Stimulated activated CD4-positive, alpha-beta T cell treated with anti-CD3 and anti-CD28 coated beads, Interleukin-1b, Interleukin-23, amount 100 ng/mL, for 24 hours (primary cell): ENCODE measurements at places on chromosomes 4 and X.

DNA sequence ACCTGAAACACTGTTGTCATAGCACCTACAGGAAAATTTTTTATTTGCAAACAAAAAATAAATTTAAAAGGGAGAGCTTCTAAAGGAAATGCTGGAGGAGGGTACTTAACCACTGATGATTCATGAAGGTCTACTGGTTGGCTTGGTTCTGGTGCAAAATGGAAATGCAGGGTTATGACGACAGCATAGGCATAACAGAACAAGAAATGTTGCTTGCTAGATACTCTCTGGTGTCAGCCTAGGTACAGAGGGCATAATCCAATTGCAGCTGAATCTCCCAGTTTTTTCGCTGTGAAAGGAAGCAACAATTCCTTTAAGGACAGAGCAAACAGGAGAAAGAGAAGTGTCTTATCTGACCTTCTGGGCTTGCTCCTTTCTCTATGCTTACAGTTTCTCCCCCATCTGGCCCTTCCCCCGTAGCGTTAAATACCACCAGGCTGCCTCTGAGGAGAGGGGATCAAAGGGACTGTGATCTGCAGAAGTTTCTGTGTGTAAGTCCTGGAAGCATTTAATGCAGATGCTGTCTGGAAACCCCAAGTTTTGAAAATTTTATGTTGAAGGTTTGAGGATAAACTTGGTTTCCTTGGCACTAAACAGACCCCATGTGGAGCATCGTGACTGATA is 23.7 kb upstream of the CASK start:
- DNase-seq: no peak

GRCh38 chr4:169366821-169367220 is 96.1 kb upstream of the SH3RF1 start:
- DNase-seq: no peak

DNA sequence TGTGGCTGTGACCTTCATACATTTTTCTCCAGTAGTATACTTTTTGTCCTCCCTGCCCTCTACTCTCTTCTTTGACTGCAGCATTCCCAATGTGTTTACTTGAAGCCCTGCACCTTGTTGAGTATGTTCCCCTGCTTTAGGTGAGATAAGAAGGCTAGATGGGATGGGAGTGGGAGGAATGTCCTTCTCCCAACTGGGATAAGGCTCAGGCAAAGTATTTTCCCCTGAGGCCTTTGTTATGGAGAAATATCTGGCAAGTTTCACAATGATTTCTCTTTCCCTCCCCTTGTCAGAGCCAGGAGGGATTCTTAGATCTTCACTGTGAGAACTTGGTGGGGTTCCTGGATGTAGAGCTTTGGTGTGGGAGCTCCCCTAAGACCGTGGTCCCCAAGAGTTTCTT is 131.8 kb downstream of the CLCN5 start:
- DNase-seq: no peak

GRCh38 chr4:3363411-3364141 is 70.8 kb downstream of the RGS12 start:
- DNase-seq: no peak

DNA sequence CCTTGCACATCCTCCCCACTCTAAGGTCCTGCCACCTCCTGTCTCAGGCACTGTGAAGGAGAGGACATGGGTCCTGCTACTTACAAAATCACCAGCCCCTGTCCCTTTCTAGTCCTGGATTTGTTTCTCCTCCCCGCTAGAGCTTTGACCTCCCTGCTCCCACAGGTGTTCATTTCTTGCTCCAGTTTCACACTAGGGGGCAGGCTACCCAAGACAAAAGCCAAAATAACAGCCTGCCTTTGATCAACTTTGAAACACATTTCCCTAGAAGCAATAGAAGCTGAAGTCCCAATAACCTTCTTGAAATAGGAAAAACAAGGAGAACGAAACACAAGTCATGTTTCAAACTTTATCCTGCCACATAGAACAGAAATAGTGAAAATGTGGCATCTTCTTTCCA is 164.4 kb downstream of the QDPR start:
- no peak for DNase-seq

DNA sequence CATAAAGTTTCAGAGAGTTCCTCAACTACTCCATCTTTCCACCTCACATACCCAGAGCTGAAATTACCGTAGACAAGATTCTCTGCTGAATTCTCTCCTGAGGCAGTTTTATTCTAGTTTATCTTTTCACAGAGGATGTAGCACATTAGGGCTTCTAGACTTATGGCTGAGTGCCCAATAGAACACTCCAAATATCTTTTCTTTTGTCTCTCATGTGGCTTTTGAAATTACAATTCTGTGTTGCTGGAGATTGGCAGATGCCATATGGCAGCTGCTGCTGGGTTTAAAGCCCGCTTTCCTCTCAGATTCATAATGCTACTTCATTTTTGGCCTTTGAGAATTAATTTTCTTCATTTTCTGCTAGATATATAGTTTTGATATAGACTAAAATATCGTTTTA is 107.6 kb upstream of the BANK1 start:
- DNase-seq: no peak

- DNase-seq: no peak
These were observed 364.4 kb upstream of the EPHA5 start for GRCh38 chr4:66034671-66035070.

DNA sequence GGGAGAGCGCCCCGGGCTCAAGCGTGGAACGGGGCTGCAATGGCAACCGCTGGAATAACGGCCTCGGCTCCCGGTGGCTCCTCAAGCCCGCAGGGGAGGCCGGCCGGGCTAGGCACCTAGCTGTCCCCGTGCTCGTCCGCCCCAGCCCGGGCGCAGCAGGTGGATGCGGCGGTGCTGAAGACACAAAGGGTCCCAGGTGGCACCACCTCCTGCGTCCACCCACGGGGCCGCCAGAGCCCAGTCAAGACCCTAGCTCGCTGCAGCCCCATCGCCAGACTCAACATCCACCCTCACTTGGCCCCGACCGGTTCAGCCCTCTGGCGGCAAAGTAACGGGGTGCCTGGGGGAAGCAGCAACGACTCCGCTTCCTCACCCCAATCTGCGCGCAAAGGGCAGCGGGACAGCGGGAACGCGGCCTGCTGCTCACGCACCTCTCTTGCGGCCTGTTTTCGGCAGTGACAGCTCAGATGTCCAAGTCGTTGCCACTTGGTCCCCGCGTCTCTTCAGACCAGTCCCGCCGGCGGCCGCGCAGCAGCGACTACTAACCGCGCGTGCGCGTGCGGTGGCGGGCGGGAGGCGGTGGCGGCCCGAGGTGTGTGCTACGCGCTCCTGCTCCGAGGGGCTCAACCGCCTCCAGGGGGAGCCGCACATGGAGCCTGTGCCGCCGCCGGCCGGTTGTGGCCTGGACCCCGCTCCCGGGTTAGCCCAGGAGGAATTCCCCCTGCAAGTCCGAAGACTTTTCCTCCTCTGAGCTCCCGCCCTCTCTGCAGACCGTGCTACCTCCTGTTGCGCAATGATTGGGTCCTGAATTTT is at the start of gene CLGN:
Gene CLGN (minus strand): TSS at position 543 of the 813 bp plus-strand sequence. CDS start 14,570 bp downstream, outside the sequence.
- DNase-seq: no peak

DNA sequence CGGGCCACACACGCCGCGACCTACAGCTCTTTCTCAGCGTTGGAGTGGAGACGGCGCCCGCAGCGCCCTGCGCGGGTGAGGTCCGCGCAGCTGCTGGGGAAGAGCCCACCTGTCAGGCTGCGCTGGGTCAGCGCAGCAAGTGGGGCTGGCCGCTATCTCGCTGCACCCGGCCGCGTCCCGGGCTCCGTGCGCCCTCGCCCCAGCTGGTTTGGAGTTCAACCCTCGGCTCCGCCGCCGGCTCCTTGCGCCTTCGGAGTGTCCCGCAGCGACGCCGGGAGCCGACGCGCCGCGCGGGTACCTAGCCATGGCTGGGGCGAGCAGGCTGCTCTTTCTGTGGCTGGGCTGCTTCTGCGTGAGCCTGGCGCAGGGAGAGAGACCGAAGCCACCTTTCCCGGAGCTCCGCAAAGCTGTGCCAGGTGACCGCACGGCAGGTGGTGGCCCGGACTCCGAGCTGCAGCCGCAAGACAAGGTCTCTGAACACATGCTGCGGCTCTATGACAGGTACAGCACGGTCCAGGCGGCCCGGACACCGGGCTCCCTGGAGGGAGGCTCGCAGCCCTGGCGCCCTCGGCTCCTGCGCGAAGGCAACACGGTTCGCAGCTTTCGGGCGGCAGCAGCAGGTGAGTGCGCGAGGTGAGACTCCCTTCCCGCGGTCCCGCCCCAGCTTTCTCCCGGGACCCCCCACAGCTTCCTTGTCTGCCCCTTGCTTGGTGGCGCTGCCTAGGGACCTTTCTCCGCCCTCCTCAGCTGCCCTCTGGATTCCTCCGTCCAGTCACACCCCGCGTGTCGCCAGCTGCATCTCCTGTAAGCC is 678 bp downstream of the BMP3 start:
- no peak for DNase-seq

DNA sequence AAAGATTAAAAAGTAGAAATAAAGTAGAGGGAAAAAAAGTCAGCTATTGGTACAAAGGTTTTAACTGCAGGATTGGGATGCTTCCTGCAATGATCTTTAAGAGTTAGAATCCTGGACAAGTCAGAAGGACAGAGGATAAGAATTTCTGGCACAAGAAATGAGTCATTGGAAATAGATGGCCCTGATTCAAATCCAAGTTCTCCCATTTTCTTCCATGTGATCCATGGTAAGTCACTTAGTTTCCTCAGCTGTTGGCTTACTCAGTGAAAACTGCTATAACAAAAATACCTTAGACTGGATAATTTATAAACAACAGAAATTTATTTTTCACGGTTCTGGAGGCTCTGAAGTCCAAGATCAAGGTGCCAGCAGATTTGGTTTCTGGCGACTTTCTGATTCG is 13.3 kb upstream of the TBC1D19 start:
- DNase-seq: no peak

- DNase-seq: no peak
These were observed 176.5 kb downstream of the HS3ST1 start for GRCh38 chr4:11252149-11252548.

DNA sequence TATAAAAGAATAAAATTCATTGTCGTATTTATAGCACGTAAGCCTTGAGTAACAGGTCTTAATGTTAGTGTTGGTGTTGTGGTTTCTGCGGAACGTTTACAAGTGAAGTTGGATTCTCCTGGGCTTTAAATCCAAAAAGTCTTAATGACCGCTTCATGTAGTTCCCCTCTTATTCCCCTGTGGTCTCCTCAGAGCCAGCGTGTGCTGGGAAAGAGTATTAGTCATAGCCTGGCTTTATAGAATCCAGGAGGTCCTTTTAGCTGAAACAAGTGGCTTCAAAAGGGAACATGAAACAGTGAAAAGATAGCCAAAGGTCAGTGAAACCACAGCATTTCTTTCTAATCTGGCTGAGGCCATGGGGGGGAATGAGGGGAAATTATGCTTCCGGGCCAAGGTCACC is 79.1 kb downstream of the CLCN4 start:
- no peak for DNase-seq

DNA sequence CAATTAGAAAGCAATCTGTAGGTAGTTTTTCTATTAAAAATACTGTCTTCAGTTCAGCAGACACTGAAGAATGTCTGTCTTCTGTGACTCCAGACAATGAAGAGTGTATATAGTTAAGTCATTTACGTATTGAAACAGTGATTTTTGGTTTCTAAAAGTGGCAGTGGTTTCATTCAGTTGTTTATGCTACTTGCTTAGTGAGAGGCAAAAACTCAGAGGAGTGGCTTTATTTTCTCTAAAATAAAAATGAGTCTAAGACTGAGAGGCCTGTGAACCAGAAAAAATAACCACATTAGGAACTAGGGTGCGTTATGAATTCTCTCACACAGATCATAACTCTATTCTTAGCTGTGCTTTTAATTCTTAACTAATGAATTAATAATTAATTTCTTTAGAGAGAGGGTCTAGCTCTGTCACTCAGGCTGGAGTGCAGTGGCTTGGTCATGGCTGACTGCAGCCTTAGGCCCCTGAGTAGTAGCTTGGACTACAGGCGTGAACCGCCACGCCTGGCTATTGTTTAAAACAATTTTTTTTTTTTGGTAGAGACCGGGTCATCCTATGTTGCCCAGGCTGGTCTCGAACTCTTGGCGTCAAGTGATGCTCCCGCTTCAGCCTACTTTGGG is 31.4 kb downstream of the FREM3 start:
- no peak for DNase-seq

GRCh38 chr4:98794565-98795205 is 134.2 kb downstream of the EIF4E start:
- DNase-seq: peak; percentile 34

GRCh38 chrX:13028871-13029636 is 15.4 kb downstream of the FAM9C start:
- no peak for DNase-seq

GRCh38 chr4:18075823-18076433 is 54.4 kb upstream of the LCORL start:
- no peak for DNase-seq

- DNase-seq: no peak
These were observed 23.8 kb downstream of the PPP2R2C start for GRCh38 chr4:6448476-6449170.

DNA sequence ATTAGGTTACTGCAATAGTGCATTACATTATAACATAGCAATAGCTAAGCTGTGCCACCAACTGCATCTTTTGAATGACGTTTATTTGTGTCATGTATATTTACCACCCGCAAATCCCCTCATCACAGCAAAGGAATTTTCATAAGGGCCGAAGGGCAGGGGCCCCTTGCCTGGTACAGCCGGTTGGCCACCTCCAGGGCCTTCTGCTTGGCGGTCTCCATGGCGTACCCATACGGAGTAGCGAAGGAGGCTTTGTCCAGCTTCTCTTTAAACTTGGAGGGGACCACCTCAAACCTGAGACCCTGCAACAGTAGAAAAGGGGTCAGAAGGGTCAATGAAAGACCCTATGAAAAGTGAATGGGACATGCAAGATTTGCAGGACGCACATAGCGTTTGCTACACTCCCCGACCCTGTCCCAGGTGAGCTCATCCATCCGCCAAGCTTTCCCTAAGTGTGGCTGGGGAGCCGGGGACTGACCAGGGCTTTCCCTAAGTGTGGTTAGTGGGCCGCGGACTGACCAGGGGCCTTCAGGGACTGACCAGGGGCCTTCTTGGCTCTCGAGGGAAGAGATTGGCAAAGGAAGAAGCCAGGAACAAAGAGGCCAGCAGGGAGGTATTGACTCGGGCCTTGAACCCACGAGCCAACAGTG is 10.6 kb downstream of the ASMTL start:
- no peak for DNase-seq

DNA sequence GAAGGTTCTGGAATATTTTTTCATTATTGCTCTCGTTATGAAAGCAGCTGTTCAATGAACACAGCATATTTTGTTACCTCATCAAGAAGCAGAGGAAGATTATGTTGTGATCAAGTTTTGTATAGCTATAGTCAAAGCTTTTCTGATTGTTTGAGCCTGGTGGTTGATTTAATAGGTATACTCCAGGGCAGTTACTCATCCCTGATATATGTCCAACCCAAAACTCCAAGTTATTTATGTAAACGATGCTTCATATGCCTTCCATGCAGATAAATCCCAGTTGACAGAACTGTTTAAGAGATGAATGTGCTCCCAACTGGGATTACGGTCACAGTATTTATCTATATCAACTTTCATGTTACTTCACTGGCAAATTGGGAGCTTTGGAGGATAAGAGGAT is 19.1 kb downstream of the NAA11 start:
- no peak for DNase-seq

GRCh38 chr4:176340871-176341685 is 21.3 kb downstream of the SPCS3 start:
- no peak for DNase-seq

GRCh38 chr4:7340553-7341433 is 93.9 kb downstream of the PSAPL1 start:
- DNase-seq: no peak

GRCh38 chr4:82017680-82018079 is 356.1 kb downstream of the HNRNPD start:
- no peak for DNase-seq
